ENCODE measurements at places on chromosomes 1 and 21.
A peak's percentile ranks its signal among the peaks of the same experiment; 100 is the strongest.

DNA sequence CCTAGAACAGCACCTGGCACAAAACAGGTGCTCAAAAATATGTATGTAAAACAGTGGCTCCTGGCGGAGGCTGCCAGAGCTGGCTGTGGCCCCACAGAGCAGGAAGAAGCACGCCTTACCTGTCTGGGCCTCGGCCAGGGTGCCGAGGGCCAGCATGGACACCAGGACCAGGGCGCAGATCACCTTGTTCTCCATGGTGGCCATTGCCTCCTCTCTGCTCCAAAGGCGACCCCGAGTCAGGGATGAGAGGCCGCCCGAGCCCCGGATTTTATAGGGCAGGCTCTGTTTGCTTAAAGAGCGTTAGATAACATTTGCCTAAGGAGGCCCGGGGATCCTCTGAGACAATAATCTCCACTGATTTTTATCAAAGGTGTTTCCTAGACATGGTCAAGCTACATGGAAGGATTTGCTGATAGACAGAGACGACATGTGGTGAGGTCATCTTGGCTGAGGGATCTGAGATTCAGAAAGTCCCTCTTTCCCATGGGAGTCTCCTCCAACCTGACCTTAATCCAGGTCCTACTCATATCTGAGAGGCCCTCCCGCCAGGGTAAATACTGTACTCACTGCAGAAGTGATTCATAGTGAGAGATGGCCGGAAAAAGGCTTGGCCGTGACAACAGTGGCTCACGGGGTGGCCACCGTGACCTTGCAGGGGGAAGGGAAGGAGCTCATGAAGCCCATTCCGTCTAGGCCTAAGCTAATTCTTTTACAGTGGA is at the start of gene TFF1:
Gene TFF1 (minus strand): TSS at position 244 of the 719 bp plus-strand sequence. CDS start 40 bp downstream, at position 204.
- DNase-seq: no peak

GRCh38 chr1:229133151-229133550 is 137.8 kb upstream of the RAB4A start:
- no peak for DNase-seq

DNA sequence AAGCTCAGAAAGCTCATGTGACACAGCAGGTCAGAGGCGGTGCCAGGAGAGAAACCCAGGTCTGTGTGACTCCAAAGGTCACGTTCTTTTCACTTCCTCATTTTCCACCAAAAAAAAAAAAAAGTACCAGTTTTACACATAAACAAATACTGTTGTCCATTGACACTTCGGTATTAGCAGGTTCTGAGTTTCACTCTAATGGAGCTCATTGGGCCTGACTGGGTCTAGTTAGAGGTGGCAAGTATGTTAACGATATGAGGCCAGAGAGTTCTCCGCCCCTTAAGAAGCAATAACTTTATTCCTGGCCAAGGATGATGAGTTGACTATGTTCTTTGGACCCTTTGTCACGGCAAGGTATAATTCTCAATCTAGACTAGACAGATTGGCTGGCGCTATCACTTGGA is 30.0 kb upstream of the SDE2 start:
- DNase-seq: no peak

DNA sequence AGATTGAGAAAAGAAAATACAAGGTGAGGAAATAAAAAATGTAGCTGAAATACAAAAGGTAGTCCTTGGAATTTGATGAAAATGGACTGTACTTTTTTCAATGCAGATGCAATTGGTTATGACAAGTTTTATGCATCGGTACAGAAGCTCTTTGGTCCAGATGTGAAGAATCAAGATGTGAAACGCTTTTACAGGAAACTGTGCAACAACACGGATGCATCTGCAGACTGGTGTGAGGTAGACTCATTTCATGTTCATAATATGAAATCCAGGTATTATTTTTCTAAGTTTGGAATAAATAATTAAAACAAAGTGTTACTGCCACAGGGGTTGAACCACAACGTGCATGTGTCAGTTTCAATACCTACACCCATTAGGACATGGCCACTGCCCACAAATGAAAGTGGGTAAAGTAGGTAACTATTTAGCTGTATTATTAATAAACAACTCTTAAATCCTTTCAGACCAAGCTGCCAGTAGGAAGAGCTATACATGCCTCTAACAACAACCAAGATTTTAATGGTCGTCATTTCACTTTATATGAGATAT is 8.4 kb downstream of the WDR64 start:
- DNase-seq: no peak

DNA sequence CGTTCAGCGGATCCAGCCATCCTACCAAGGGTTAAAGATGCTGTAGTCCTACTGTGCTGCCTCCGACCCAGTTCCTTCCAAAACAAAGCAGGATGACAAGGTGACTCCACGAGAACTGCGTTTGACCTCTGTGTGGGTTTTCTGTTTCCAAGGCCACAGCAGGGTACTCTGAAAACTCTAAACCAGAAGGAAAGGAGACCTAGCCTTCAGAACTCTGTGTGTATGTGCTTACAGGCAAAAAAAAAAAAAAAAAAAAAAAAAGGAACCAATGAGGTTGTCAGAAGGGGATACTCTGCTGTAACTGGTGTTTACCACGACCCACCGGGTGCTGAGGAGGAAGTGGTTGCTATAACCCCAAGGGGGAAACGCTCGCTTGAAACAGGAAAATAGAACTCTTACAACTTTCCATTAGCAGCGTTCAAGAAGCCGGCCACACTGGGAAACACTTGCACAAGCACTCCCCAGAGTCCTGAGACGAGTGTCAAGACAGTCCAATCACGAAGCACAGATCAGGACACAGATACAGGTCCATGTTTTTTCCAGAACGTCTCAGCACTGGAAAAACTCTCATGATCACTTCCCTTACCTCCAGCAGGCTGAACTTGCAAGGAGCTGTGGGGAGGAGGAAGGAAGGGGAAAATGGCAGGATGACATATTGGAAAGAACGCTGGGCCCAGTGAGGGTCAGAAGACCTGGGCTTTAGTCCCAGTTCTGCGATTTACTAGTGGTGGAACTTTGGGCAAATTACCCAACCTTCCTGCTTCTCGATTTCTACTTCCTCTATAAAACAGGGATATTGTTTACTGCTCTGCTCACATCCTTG is 64.0 kb downstream of the ITPKB start:
- peak; percentile 71 for DNase-seq

GRCh38 chr1:164755690-164756089 is 196.7 kb downstream of the PBX1 start:
- DNase-seq: no peak

DNA sequence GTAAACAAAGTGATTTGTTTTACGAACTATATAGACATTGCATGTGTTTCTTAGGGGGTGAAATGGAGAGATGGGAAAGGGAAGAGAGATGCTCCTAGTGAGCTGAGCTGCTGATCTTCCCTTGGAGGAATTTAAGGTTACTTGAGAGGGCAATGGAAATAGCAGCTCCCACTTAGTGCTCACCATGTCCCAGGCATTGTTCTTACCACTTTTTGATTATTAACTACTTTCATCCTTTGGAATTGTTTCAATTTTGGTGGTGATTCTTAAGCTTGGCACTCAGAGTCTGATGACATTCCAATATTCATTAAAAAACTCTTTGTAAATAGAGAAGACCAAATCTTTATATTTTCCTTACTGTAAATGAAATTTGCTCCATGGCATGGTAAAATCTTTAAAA is 124.9 kb downstream of the ITSN1 start:
- DNase-seq: no peak

GRCh38 chr1:207188901-207189300 is 84.9 kb downstream of the C4BPA start:
- no peak for DNase-seq

Measured in muscle of arm (tissue), 14 donors.